ENCODE measurements at places on chromosomes 12 and 14.
A peak's percentile ranks its signal among the peaks of the same experiment; 100 is the strongest.

- no peak for DNase-seq
Observed at GRCh38 chr12:65025136-65025535, 96.0 kb downstream of the WIF1 start.

DNA sequence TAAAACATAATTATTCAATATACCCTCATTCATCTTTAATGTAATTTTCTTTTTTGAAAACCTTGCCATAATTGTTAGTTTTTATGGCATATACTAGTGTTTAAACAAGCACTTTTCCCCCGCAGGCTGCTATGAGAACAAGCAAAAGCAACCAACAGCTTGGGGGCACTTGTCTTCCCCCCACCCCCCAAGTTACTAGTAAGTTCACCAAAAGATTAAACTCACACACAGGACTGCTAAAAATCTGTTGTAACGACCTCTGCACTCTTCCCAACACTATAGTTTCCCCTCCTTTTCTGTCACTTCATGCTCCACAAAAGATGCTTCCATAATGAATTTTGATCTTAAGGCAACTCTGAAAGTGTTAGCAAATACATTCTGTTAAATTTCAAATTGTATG is 474.9 kb upstream of the SOX5 start:
- DNase-seq, result no peak

DNA sequence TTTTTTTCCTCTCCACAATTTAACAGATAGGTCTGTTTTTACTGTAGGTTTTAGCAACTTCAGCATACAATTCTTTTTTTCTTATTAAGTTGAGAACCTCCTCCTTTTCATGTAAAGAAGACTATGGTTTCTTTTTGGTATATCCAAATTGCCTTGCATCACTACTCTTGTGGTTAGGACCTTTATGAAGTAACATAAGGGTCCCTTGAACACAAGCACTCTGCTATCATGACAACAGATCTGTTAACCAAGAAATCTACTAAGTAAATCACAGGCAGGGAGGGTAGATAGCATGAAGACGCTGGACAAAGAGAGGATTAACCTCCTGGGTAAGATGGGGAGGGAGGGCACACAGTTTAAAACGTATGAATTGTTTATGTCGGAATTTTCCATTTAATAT is 380.6 kb downstream of the CCDC91 start:
- DNase-seq, result no peak

- DNase-seq, result no peak
Observed at GRCh38 chr12:119959435-119959834, 29.6 kb upstream of the BICDL1 start.

DNA sequence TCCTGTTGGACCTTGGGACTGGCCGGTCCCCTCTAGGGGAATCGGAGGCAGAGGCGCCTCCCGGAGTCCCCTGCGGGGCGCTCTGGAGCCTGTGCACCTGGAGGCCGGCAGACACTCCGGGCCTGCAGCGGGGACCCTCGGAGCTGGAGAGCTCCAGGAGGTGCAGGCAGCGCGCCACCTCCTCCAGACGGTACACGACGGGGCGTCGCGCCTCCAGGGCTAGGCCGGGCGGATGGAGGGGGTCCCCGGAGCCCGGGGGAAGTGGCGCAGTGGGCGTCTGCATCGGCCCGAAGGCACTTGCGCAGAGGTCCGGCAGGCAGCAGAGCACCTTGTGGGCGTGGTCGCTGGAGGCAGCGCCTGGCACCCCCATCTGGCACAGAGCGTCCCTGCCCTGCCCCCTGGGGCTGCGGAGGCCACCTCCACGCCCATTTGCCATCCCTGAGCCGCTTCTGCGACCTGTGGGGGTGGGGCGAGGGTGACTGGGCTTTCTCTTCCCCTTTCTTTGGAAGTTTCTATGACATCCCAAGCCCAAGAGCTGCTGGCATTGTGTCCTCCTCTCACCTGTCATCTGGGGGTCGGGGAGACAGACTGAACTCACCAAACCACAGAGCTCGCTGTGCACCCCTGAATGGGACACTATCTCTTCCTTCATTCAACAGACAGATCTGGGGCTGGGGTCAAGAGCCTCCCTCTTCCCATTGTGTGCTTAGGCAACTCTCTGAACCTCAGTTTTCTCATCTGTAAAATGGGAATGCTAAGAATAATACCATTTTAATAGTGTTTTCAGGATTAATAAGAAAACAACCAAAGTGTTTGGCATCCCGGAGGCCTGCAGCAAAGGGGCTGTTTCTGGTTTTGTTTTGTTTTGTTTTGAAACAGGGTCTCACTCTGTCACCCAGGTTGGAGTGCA is 37.5 kb upstream of the CORO1C start:
- peak; percentile 89 for DNase-seq

DNA sequence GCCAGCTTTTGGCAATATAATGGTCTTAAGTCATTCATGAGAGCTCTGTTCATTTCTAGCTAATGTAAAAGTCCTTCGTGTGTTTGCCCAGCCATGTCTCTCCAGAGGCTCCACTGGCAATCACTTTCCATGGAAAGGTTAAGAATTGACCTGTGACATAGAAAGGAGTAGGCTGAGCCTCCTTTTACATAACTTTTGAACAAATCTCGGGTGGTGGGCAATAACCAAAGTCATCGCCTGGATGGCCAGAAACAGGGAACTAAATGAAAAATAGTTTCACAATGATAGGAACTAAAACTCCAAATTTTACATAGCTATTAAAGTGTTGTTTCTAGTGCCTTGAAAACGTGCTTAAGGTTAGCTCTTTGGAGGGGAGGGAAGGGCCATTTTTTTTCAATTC is 6.5 kb downstream of the BHLHE41 start:
- no peak for DNase-seq

- no peak for DNase-seq
Observed at GRCh38 chr14:90632451-90632850, 183.8 kb downstream of the TTC7B start.

GRCh38 chr12:19415563-19415962 is 23.7 kb upstream of the AEBP2 start:
- no peak for DNase-seq

- DNase-seq, result peak; percentile 74
Observed at GRCh38 chr14:100221533-100222223, 17.3 kb upstream of the YY1 start.

GRCh38 chr12:80374615-80375014 is 69.4 kb upstream of the PTPRQ start:
- no peak for DNase-seq

DNA sequence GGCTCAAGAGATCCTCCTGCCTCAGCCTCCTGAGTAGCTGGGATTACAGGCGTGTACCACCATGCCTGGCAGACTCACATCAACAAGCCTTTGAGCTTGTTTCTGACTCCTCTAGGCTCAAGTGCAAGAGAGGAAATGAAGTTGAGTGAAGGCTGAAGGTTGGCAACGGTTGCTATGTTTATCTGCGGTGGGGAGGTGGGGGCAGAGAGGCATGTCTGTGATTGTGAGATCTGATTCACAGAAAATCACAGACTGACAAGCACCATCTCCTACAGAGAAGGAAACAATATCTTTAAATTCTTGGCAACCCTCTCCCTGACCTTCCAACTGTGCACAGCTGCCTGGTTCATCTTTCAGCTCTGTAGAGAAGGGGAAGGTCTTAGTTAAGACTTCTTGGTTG is 22.1 kb upstream of the NINJ2 start:
- DNase-seq, result peak; percentile 47

DNA sequence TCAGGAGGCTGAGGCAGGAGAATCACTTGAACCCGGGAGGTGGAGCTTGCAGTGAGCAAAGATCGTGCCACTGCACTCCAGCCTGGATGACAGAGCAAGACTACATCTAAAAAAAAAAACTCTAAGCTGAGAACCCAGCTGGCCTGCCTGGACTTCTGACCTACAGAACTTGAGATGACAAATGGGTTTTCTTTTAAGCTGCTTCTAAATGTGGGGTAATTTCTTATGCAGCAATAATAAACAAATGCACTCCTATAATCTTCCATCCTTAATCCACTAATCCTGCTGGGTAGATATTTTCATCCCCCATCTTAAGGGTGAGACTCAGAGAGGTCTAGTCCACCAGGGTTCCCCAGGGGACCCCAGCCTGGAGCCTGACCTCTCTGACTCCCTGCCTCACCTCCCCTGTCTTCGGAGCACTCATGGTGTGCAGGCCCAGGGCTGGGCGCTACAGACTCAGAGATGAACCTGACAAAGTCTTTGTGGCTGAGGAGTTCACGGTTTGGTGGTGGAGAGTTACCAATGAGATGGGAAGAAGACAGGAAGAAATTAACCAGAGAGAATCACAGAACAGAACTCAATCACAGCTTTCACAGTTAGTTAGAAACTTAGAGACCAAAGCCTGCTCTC is 39.7 kb upstream of the BDKRB2 start:
- no peak for DNase-seq

- no peak for DNase-seq
Observed at GRCh38 chr14:96303981-96304380, 48.0 kb downstream of the BDKRB1 start.

DNA sequence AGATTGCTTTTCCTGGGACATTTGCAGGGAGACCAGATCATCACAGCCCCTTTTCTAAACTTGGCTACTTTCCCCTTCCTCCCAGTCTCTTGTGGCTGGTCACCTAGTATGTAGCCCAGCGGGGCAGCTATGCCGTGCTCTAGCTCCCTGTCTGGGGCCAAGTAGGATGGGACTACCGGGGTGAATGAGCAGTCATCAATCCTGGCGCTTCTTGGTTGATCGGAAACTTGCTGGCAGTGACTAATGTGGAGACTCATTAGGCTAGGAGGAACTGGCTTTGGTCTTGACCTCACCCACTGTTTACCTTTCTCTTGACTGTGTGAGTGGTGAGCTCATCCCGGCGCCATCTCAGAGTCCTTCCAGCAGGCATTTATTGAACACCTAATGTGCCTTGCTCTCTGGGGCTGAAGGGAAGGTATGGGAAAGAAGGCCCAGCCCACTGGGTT is 15.9 kb downstream of the PLEKHG3 start:
- peak; percentile 81 for DNase-seq

DNA sequence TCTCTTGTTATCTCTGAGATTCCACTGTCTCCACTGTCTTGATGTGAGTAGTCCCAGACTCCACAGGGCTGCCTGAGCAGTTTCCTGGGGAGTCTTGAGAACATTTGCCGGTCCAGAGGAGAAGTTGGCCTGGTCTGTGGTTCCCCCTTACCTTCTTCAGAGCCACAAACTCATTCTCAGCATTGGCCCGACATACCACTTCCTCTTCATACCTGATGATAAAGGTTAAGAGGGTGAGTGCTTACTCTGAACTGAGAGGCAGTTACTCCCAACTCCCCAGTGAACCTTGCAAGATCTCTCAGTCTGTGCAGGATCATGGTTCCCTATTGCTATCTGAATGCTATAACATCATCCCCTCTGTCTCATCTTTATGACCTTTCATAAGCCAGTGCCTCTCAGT is 2.6 kb downstream of the KRT84 start:
- DNase-seq, result no peak

GRCh38 chr14:51816031-51816430 is 44.4 kb upstream of the GNG2 start:
- no peak for DNase-seq

GRCh38 chr12:30870491-30871265 is 55.9 kb upstream of the TSPAN11 start:
- DNase-seq, result no peak

DNA sequence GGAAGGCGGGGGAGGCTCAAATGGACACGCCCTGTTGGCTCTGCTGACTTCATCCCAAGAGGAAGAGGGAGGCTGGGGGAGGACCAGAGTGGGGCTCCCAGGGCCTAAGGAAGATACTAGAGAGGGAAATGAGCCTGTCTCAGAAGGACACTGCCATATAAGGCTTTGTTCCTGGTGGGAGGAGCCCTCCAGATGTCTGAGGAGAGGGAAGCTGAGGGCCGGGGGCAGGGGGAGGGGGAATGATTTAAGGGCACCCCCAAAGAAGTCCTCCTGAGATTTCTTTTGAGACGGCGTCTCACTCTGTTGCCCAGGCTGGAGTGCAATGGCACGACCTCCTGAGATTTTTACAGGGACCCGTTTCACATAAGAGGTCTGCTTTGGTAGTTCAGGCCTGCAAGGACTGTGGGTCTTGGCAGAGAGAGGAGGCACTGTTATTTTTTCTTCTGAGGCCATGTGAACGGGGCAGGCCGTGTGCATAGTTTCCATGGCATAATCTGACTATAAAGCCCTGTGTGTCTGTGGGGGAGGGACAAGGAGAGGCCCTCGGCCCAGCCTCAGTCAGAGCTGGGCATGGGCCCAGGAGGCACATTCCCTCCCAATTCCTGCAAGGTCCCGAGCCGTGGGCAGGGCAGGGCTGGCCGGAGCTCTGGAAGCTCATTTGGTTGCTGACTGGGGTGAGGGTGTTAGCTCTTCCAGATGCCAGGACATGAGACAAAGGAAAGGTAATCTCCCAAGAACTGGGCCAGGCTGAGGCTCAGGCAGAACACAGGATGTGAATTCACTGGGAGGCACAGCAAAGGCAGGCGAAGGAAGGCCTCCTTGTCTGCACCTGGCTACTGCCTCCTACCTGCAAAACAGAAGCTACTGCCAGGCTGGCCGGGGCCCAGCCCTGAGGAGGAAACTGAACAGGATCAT is 22.2 kb upstream of the PLEKHG3 start:
- peak; percentile 64 for DNase-seq

DNA sequence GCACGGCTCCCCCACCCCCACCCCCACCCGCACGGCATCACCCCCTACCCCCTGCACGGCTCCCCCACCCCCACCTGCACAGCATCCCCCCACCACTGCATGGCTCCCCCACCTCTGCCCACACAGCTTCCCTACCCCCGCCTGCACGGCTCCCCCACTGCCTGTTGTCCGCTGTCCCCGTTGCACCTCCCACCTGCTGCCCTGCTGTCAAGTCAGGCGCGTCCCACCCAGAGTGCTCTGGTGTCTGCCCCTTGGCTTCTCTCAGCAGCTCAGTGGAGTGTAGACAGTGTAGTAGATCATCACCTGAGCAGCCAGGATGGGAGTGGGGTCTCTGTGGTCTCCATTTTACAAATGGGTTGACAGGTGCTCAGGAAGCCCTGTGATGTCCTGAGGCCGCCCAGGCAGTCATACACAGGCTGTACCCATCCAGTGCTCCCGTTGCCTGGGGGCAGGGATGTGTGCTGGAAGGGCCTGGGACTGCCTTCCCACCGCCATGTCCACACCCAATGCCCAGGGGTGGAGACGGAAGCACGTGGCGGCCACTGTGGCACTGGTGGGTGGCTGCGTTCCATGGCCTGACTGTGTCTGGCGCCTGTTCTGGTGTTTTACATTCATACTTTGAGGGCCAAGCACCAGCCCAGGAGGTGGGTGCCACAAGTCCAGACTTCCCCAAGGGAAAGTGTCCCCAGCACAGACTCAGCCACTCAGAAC is 32.5 kb downstream of the PACS2 start:
- DNase-seq, result no peak

Measured in transverse colon (tissue), 4 donors.